ENCODE measurements at places on chromosomes 6 and 20.
A peak's percentile ranks its signal among the peaks of the same experiment; 100 is the strongest.

- H3K27ac ChIP-seq, result no peak overlapping the region
- H3K4me1 ChIP-seq, result no peaks in the 10 kb centered on the region
- H3K36me3 ChIP-seq, result no peaks in the 10 kb centered on the region
- no peak for DNase-seq
- no peak overlapping the region for H3K4me3 ChIP-seq
- no peaks in the 10 kb centered on the region for H3K27me3 ChIP-seq
Measured at GRCh38 chr6:89008815-89009374, 45.5 kb upstream of the RNGTT start.

DNA sequence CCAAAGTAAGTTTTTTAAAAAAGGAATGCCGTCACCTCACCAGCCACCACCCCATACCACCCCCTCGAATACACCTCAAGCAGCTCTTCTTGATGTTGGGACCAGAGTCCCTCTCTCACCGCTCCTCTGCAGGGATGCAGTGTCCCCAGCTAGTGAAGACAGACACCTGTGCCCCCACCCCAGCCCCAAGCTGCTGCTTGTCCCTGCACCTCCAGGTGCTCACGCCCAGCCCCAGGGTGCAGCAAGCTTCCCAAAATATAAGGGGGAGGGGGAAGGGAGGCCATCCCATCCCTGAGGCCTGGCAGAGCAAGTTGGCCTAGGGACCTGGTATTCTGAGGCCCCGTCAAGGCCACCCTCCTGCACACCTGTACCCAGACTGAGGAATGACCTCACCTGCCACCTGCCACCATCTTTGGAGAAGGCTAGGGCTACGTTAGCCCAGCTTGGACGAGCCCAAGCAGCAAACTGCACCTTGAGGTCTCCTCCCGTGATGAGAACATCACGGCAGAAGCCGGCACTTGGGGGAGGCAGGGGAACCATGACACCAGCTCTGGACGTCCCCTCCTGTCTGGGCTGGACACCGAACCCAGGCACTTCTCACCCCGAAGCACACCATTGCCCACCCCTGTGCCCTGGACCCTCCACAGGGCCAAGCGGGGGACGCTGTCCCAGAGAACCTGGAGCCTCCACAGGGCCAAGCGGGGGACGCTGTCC is 25.9 kb downstream of the YTHDF1 start:
- H3K36me3 ChIP-seq, result 0 out of 2 replicates have a peak, but pooled peaks cover 3% of the 10 kb centered on the region
- DNase-seq, result no peak
- H3K27ac ChIP-seq, result no peak overlapping the region
- peaks cover 20% of the 10 kb centered on the region for H3K4me1 ChIP-seq

DNA sequence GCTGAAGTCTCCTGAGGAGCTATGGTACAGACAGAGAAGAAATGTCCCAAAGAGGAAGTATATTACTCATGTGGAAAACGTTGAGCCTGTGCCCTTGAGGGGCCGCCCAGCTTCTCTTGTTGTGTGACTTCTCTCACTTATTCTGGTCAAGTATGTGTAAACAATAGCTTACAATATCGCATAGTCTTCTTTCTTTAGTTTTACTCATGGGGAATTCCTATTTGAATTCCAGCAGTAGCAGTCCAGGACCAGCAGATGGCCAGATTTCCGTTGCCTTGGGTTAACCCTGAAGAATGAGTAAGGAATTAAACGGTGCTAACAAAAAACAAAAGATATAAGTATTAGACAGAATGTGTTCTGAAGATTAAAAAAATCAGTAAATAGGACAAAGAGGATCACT is 522.0 kb upstream of the GJE1 start:
- H3K4me3 ChIP-seq, result no peak overlapping the region
- DNase-seq, result peak; percentile 1
- H3K36me3 ChIP-seq, result no peaks in the 10 kb centered on the region

DNA sequence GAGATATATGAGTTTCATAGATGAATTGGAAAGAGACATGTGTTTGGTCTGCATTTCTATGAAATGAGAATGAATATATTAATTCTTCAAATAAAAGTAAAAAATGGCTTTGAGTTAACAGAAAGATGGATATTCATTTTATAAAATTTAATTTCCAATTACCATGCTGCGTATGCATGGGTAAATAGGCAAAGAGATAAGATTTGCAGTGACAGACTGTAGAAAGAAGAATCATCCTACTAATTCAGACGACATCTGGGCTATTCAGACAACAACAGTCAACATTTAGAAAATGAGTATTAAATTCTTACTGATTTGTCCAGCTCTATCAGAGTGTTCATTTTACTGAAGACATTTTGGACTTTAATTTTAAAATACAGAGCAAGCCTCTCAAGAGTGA is 602.2 kb upstream of the NRSN1 start:
- no peak overlapping the region for H3K27ac ChIP-seq
- H3K36me3 ChIP-seq, result no peaks in the 10 kb centered on the region
- no peaks in the 10 kb centered on the region for H3K4me1 ChIP-seq
- H3K27me3 ChIP-seq, result no peaks in the 10 kb centered on the region
- DNase-seq, result no peak

DNA sequence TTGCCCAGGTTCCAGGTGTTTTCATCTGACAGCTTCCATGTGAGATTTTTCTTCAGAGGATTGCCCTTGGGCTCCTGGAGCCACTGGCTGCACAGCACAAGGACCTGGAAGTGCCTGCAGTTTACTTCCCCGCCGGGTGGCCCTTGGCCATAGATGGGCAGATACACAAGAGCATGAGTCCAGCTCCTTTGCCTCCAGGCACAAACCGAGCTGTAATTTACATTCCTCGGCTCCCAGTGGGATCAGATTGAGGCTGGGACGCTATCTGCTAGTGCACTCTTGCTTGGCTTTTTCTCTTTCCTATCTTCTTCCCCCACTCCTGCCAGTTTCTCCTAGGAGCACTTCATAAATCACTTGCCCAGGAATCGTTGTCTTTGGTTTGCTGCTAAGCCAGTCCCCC is 85.4 kb upstream of the RALY start:
- peak; percentile 62 for DNase-seq
- H3K4me1 ChIP-seq, result peaks cover 32% of the 10 kb centered on the region
- no peaks in the 10 kb centered on the region for H3K36me3 ChIP-seq
- peak overlapping the region; percentile 38 for H3K27ac ChIP-seq
- no peaks in the 10 kb centered on the region for H3K27me3 ChIP-seq

- DNase-seq, result no peak
- no peaks in the 10 kb centered on the region for H3K4me1 ChIP-seq
- H3K27me3 ChIP-seq, result no peaks in the 10 kb centered on the region
- H3K36me3 ChIP-seq, result no peaks in the 10 kb centered on the region
- no peak overlapping the region for H3K4me3 ChIP-seq
Measured at GRCh38 chr20:23278172-23278571, 72.4 kb upstream of the NXT1 start.

- H3K36me3 ChIP-seq, result no peaks in the 10 kb centered on the region
- no peaks in the 10 kb centered on the region for H3K27me3 ChIP-seq
- no peak overlapping the region for H3K4me3 ChIP-seq
- no peak for DNase-seq
Measured at GRCh38 chr6:14092838-14093789, 24.5 kb upstream of the CD83 start.

DNA sequence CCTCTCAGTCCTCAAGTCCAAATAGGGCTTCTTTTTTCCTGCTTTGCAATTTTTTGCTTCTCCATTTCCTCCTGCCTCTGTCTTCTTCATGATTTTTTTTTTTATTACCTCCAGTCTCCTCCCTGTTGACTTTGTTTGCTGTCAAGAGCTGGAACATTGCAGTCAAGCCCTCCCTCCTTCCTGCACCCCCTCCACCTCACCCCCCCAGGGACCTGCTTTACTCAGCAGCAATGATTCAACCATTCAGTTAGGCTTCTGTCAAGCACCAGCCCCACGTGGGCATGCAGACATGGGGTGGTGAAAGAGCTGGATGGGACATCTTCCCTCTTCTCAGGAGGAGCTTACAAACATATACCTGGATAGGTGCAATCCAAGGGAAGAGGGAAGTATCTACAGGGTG is 142.4 kb downstream of the LRFN2 start:
- no peak overlapping the region for H3K4me3 ChIP-seq
- no peak overlapping the region for H3K27ac ChIP-seq
- H3K36me3 ChIP-seq, result no peaks in the 10 kb centered on the region
- H3K4me1 ChIP-seq, result no peaks in the 10 kb centered on the region
- peaks cover 31% of the 10 kb centered on the region for H3K27me3 ChIP-seq
- no peak for DNase-seq

DNA sequence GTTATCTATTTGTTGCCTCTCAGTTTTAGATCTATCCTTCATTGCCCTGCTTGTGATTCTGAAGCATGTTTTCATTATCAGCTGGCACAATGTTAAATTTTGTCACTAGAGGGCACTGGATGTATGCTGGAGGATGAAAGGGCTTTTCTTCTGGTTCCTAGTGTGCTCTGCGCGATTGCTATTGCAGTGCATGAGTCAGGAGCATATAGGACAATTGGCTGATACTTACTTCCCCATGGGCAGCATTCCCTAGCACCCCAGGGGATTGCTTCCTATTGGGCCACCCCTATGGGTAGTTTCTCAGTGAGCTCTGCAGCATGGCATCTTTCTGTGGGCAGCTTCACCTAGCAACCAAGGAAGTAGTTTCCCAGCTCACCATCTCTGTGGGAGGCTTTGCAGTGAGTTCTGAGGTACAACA is 280.3 kb upstream of the SYNCRIP start:
- H3K36me3 ChIP-seq, result no peaks in the 10 kb centered on the region
- no peaks in the 10 kb centered on the region for H3K27me3 ChIP-seq
- H3K4me3 ChIP-seq, result no peak overlapping the region
- H3K4me1 ChIP-seq, result no peaks in the 10 kb centered on the region
- DNase-seq, result peak; percentile 2

- peaks cover 96% of the 10 kb centered on the region for H3K27me3 ChIP-seq
- H3K27ac ChIP-seq, result no peak overlapping the region
- DNase-seq, result no peak
- no peaks in the 10 kb centered on the region for H3K4me1 ChIP-seq
- no peaks in the 10 kb centered on the region for H3K36me3 ChIP-seq
Measured at GRCh38 chr6:169850746-169851145, 99.3 kb downstream of the ERMARD start.

GRCh38 chr6:122405417-122405816 is 6.0 kb downstream of the HSF2 start:
- no peak for DNase-seq
- H3K27me3 ChIP-seq, result no peaks in the 10 kb centered on the region
- no peak overlapping the region for H3K4me3 ChIP-seq

GRCh38 chr6:2990932-2991506 is 8.7 kb upstream of the NQO2 start:
- H3K4me3 ChIP-seq, result peak overlapping the region; percentile 83
- no peak for DNase-seq
- H3K27ac ChIP-seq, result peak overlapping the region; percentile 99
- no peaks in the 10 kb centered on the region for H3K27me3 ChIP-seq
- no peaks in the 10 kb centered on the region for H3K36me3 ChIP-seq

GRCh38 chr20:35257175-35257909 is 20.6 kb downstream of the MMP24OS start:
- no peak overlapping the region for H3K4me3 ChIP-seq
- H3K36me3 ChIP-seq, result no peaks in the 10 kb centered on the region
- H3K4me1 ChIP-seq, result no peaks in the 10 kb centered on the region
- DNase-seq, result no peak
- H3K27ac ChIP-seq, result no peak overlapping the region
- H3K27me3 ChIP-seq, result no peaks in the 10 kb centered on the region

- no peaks in the 10 kb centered on the region for H3K36me3 ChIP-seq
- no peaks in the 10 kb centered on the region for H3K27me3 ChIP-seq
- no peak overlapping the region for H3K27ac ChIP-seq
- no peak for DNase-seq
- H3K4me3 ChIP-seq, result no peak overlapping the region
Measured at GRCh38 chr6:145836772-145837171, 22.2 kb upstream of the FBXO30 start.

- DNase-seq, result no peak
- no peak overlapping the region for H3K27ac ChIP-seq
- no peaks in the 10 kb centered on the region for H3K27me3 ChIP-seq
- H3K4me1 ChIP-seq, result no peaks in the 10 kb centered on the region
- H3K4me3 ChIP-seq, result no peak overlapping the region
Measured at GRCh38 chr20:6976106-6976900, 208.8 kb downstream of the BMP2 start.

- H3K4me1 ChIP-seq, result peaks cover 17% of the 10 kb centered on the region
- H3K36me3 ChIP-seq, result no peaks in the 10 kb centered on the region
- H3K4me3 ChIP-seq, result no peak overlapping the region
- H3K27ac ChIP-seq, result no peak overlapping the region
Measured at GRCh38 chr6:3882431-3882830, 33.3 kb downstream of the FAM50B start.

DNA sequence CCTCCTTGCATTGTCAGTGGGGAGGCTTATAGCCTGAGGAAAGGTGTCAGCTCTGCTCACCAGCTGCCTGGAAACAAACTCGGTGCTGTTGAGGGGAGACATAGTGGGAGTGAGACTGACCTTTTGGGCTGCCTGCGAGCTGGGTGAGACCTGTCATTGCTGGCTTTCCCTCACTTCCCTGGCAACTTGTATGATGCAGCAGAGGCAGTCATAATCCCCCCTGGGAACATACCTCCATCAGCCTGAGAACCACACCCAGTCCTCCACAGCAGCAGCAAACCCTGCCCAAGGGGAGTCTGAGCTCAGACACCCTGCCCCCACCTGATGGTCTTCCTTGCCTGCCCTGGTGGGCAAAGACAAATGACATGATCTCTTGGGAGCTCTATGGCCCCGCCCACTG is 521.2 kb upstream of the IMPG1 start:
- H3K4me1 ChIP-seq, result no peaks in the 10 kb centered on the region
- H3K36me3 ChIP-seq, result no peaks in the 10 kb centered on the region
- H3K4me3 ChIP-seq, result no peak overlapping the region

DNA sequence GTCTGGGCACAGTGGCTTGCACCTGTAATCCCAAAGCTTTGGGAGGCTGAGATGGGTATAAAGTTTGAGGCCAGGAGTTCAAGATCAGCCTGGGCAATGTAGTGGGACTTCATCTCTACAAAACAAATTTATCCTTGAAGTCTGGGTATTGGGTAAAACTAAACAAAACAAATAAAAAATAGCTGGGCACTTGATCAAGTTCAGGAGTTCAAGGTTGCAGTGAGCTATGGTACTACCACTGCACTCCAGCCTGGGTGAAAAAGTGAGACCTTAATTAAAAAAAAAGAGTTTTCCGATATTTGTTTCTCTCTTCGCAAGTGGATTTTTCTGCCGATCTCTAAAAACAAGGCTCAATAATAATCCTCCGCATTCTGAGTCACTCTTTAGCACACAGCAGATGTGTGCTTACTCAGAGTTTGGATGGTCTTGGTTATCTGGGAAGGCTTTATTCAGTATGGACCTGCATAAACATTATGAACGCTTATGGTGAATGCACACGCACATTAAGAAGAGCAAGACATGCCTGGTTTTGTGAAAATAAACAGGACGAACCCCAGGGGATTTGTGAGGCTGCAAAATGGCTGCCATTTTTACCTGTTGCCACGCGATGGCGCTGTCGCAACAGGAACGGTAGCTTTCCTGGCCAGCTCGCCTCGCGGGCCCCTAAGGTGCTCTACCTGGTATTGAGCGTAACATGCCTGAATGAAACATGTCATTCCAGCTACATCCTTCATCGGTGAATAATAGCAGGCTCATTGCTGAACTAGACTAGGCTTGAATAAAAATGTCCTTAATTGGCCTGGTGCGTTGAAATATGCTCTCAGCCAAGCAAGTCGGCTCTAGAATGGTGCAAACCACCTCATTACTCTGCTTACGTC is 6.0 kb downstream of the OPN5 start:
- H3K4me3 ChIP-seq, result no peak overlapping the region
- H3K4me1 ChIP-seq, result no peaks in the 10 kb centered on the region
- H3K27ac ChIP-seq, result no peak overlapping the region
- no peaks in the 10 kb centered on the region for H3K27me3 ChIP-seq
- H3K36me3 ChIP-seq, result no peaks in the 10 kb centered on the region
- DNase-seq, result peak; percentile 51

- no peak for DNase-seq
- H3K4me3 ChIP-seq, result no peak overlapping the region
- no peak overlapping the region for H3K27ac ChIP-seq
- H3K36me3 ChIP-seq, result no peaks in the 10 kb centered on the region
- no peaks in the 10 kb centered on the region for H3K4me1 ChIP-seq
- H3K27me3 ChIP-seq, result peaks cover 25% of the 10 kb centered on the region
Measured at GRCh38 chr20:40673442-40673841, 15.6 kb downstream of the MAFB start.
